ENCODE measurements at places on chromosomes 7 and 10.

DNA sequence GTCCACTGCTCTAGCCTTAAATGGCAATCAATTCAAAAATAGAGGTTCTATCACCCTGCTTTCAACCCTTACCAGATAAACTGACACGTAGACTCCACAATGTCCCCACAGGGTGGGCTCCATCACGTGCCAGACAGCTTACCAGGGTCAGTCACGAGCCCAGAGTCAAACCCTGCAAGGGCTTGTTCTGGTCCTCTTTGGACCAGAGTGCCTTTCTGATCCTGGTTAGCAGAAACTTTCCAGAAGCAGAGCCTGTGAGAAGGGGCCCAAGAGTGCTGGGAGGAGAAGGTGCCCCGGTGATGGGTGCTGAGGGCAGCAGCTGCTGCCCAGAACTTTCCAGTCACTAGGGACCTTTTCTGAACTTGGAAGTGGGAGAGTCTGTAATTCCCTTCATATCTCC is 354 bp upstream of the GIMAP5 start:
- DNase-seq: no peak

DNA sequence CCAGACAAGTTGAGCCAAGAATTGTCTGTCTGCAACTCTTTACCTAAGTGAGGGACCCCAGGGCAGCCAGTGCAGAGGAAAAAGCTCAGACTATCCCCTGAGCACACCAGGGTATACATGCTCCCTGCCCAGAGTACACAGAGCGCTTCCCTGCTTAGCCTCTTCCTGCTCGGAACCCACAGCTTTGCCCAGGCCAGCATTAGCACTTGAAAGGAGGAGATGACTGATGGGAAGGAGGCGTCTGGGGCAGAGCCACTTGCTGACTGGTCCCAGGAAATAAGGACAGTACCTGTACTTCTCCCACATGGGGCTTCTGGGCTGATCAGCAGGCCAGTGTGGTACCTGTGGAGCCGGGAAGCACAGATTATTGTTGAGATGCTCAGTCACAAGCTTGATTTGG is 48.4 kb upstream of the TRIM8 start:
- DNase-seq: no peak

DNA sequence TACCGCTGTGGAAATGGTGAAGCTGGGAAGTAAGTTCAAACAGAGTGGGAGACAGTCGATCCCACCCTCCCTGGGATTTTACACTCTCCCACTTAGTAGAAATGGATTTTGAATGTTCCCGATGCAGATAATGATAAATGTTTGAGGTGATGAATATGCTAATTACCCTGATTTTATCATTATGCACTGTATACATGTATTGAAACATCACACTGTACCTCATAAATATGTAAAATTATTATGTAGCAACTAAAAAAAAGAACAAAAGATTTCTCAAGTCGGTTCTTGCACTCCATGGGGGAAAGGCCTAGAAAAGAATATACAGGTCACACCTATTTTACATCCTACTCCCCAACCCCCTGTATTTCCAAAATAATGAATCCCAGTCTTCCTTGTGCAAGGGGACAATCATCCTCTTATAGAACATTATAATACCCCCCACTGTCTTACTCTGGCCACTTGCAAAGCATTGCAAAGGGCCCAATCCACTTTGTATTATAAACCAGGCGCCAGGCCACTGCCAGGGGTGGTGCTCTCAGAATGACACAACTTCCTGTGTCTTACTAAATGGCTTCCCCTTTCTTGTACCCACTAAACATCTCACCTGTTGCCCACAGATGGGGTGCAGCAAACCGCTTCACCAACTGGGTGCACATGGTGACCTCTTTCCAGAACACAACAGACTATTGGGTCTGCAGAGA is 20.6 kb upstream of the OR2AE1 start:
- no peak for DNase-seq

DNA sequence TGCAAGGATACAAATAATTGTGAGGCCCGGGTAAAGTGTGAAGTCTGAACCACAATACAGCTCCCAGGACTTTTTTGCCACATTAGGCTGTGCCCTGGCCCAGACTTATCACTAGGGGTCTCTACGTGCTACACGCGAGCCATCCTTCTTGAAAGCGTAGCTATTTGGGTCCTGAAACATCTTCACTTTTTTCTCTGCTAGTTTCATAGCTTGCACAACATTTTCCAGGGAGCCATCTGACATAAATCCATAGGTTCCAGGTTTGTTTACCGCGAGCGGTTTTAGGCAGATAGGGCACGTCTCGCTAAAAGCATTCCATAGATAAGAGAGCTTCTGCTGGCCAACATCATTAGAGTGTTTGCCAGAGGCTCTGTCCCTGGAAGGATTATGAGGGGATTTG is 226.5 kb downstream of the RPS24 start:
- no peak for DNase-seq

DNA sequence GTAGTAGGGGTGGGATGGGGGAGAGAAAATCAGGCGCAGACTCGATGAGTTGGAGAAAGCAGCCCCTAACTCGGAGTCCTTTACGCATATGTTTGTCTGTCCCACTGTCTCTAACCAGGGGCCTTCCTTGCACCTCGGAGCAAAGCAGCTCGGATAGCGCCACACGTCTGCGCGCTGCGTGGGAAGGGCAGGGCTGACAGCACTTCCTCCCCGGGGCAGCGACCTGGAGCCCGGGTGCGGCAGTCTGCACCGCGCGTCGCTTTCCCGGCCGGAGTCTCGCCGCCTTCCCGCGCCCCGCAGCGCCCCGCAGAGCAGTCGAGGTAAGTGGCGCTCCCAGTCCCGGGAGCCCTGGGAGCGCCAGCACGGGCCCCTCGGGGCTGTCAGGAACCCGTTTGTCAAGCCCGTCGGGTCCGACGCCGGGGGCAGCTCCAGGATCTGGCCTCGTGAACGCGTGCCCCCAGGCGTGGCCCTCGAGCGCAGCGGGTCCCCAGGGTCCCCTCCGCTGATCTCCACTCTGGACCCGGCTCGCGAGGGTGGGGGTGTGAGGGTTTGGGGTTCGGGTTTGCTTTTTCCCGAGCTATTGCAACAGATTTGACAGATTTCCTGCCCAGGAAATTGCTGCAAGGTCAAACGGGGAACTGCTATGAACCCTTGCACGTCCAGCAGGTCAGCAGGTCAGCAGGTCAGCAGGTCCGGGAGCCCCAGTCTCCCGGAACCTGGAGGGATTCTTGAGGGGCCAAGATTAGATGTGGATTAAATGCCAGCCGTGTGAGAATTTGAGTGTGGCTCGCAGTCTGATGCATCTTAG is 597 bp downstream of the APBB1IP start:
- peak; percentile 25 for DNase-seq

DNA sequence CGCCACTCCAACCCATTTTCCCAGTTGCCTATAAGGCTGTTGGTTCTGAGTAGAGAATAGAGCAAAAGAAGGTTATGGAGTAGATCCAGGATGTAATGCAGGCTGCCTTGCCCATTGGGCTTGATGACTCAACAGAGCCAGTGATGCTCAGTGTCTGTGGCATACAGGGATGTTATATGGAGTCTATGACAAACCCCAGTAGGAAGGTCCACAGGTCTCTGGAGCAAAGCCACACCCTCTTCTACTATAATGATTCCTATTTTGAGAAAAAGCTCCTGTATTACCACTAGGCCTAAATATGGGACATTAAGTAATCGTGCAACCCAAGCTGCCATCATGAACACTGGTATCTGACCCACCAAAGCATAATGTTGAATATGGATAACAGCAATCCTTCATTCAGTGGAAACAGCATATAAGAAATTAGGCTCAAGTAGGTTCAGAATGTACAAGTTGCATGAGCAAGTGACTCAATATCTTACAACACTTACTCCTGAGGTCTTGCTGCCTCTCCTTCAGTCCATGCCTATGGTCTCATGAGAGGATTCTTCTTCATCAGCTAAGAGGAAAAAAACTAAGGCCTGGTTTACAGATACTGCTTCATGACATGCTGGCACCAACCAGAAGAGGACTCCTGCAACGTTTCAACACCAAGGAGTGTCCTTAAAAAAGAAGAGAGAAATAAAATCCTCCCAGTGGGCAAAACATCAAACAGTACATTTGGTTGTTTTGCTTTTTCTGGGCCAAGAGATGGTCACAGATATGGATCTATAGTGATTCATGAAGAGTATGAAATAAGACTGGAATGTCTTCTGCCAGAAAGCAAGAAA is 14.8 kb upstream of the FHIP2A start:
- no peak for DNase-seq

DNA sequence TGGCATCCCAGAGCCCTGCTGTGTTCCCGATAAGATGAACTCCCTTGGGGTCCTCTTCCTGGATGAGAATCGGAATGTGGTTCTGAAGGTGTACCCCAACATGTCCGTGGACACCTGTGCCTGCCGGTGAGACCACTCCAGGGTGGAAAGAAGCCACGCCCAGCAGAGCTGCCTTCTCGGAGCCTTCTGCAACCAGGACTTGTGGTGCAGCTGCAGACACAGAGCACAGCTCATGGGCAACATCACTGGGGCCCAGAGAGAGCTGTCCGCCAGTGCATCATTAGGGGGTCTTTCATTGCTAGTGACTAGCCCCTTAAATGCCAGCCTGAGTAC is 9.6 kb upstream of the GDF2 start:
- no peak for DNase-seq

- DNase-seq: no peak
These were observed 40.5 kb downstream of the ERCC6 start for GRCh38 chr10:49498425-49498824.

- no peak for DNase-seq
These were observed 306.2 kb downstream of the GPR37 start for GRCh38 chr7:124459101-124460055.

- DNase-seq: no peak
These were observed 240.7 kb upstream of the PFKP start for GRCh38 chr10:2826675-2827074.

DNA sequence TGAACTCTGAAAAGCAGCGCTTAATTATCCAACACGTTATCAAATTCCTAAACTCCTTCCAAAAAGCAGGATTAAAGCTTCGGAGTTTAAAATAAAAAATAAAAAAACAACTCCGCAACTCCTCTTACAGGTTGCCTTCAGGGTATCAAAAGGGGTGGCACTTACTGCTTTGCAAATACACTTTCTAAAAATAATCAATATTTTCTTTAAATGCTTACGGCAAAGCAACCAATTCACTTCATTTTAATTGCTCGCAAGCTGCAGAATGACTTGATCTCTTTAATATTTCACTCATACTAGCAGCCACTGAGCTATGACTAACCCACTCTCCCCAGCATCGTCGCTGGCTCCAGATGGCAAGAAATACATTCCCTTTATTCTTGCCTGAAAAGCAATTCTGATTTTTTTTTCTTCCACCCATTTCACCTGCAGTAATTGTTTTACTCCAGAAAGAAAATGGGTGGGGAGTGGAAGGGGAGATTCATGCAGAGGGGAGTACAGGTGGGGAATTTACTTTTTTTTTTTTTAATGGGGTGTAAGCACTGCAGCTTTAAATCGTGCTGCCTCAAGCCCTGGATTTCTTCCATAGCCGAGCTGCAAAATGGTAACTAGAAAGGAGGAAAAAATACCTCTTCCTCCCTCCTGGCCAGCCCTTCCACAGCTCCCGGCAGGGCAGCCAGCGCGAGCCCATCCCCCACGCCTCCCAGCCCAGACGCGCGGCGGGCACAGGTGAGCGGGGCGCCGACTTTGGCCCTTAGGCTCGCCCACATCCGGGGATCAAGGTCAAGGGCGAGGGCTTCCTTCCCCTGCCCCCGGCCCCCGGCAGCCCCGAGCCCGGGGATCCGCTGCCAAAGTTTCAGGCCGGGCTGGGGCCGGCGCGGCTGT is 54.2 kb upstream of the FHIP2A start:
- peak; percentile 64 for DNase-seq

DNA sequence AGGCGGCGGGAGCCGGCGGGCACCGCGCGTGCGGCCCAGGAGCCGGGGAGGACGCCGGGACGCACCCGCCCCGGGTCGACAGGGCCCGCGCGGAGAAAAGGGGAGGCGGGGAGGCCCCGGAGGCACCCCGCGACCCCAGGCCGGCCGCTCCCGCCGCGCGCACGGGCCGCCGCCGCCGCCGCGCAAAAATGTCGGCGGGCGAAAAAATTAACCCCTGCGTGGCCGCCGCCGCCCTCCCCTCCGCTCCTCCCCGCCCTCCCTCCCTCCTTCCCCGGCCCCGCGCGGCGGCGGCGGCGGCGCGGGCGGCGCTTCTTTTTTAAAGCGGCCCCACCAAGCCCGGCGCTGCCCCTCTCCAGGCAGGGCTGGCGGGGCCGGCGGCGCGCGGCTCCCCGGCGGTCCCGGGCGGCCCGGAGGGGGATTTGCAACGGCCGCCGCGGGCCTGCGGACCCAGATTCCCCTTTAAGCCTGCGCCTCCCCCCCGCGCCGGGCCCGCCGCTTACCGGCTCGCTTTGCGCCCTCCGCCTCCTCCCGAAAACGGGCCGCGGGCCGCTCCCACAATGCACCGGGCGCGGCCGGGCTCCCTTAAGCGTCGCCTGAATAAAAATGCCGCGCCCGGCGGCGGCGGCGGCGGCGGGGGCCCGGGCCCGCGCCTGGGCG is 465 bp downstream of the SEPHS1 start:
- DNase-seq: peak; percentile 95

- DNase-seq: no peak
These were observed 29.6 kb upstream of the TMEM213 start for GRCh38 chr7:138768241-138768640.

GRCh38 chr10:131517781-131518180 is 206.3 kb upstream of the TCERG1L start:
- DNase-seq: no peak

DNA sequence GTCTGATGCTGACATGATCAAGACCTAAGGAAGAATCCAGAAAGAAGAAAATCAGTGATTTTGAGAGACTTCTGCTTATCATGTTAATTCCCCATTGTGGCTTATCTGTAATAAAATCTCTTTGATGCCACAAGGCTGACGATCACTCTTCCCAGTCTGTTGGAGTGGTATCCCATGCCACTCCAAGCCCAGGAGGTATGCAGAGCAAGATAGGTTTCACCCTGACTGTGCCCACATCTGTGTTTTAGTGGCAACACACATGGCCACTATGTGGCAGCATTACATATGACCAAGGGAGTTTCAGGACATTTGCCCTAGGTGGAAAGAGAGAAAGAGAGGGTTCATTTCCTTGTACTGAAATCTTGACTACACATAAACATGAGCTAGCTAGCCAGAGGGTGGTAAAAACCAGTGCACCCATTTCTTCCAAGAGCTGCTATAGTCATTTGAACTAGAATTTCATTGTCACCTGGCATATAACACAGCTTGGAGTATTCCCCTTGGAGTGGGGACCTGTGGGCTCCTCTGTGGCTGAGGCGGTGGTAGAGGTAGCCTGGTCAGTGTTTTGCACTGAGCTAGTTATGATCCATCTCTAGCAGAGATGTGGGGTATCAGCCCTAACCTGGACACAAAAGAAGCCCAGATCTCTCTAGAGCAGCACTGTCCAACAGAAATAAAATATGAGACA is 20.8 kb downstream of the LAMB4 start:
- DNase-seq: no peak

DNA sequence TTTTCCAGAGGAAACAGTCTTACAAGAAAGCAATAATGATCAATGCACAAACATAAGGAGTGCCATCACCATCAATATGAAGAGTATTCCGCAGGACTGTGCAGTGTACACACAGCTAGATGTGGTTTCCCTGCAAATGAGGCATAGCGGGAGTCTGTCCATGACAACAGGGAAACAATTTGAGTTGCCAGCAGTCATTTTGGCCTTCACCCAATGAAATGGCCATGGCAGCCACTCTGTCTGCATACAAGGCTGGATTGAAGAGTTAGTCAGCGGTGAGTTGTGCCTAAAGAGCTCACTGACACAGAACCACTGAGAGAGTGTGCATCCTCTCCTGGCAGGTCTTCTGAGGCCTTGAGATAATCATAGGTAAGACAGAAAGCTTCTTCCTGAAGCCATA is 303.3 kb downstream of the IPMK start:
- no peak for DNase-seq

Data from eye (tissue), 1 donor.